Stimulated activated CD4-positive, alpha-beta T cell treated with anti-CD3 and anti-CD28 coated beads, Interleukin-15, amount 100 ng/mL, for 48 hours (primary cell): ENCODE measurements at places on chromosomes 16 and 17.

DNA sequence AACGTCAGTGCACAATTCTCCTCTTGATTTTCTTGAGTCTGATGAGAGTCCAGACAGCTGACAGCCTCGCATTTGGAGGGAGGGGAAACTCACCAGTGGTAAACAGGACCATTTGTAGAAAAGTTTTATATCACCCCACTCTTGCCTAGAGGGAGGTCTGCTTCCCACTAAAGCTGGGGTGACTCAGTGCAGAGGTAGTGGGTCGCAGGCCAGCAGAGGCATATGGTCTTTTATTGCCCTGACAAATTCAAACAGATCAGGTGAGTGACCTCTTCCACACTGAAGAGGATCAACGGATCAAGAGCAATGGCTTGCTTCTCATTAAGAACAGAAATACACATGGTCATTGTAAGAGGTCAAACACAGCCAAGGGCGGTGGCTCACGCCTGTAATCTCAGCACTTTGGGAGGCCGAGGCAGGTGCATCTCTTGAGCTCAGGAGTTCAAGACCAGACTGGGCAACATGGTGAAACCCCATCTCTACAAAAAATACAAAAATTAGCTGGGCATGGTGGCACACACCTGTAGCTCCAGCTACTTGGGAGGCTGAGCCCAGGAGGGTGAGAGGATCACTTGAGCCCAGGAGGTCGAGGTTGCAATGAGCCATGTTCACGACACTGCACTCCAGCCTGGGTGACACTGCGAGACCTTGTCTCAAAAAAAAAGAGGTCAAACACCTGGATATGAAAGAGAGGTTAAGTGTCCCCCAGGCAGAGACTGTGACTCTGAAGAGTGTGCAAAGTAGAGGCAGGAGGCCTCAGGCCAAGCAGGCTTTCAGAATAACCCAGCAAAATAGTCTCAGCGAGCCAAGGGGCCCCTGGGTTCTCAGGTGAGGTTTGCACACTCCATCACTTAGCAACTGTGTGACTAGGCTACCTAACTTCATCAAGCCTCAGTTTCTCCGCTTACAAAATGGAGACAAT is 56.5 kb upstream of the ERN1 start:
- no peak for DNase-seq

- no peak for DNase-seq
These were observed 59.0 kb upstream of the CACNG5 start for GRCh38 chr17:66775881-66776400.

DNA sequence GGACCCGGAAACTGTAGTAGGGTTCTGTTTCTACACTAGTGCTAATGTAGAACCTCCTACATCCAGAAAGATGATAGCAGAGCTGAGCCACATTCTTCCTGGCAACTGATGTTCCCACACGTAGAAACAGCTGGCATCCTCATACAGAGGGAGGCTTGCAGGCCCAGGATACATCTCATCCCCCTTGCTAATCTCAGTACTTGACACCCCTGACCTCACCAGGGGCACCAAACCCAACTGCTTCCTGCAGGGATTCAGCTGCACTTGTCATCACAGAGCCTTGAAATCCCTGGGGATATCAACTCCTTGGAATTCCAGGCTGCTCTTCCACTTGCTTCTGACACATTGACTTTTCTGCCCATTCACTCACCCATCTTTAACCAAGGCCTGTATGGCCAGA is 75.2 kb upstream of the HSBP1 start:
- DNase-seq: no peak

GRCh38 chr16:88610909-88611812 is 27.2 kb upstream of the IL17C start:
- no peak for DNase-seq

GRCh38 chr17:48578616-48579470 is 693 bp upstream of the HOXB4 start:
- no peak for DNase-seq

DNA sequence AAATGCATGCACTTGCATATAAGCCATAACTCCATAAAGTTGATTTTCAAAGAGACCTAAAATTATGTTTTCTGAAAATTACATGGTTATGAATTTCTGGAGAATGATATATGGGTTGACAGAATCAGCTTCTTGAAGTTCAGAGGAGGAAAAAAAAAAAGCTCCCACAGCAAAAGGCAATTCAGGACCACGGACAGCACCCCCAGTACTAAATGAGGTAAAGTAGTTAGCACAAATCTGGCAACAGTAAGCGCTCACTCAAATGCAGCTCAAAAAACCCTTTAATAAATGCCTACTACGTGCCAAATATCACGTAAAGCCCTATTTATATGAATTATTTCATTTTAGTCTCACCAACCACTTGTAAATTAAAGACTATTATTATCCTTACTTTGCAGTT is 135.2 kb downstream of the SHISA9 start:
- DNase-seq: peak; percentile 2

- no peak for DNase-seq
These were observed 4.6 kb upstream of the MFSD6L start for GRCh38 chr17:8803531-8804420.
